Upper lobe of right lung (tissue), 1 donor: ENCODE measurements at places on chromosomes 16 and 17. TPM values are rescaled to one million over a fixed set of nuclear protein-coding genes. Genes with fewer than 3 reads are reported as not detected.

The ARL4D gene
- total RNA-seq: 18.5 TPM

The GPR142 gene
- total RNA-seq: not detected

The VAT1L gene
- 0.32 TPM for total RNA-seq

The CACNG3 gene
- total RNA-seq: not detected

The DNAI2 gene
- total RNA-seq: not detected

The IL32 gene
- 91.5 TPM for total RNA-seq

The SERPINF2 gene
- 21.6 TPM for total RNA-seq

The ABAT gene
- 9.8 TPM for total RNA-seq

The TBC1D3 gene
- total RNA-seq: not detected

The DLX3 gene
- 0.69 TPM for total RNA-seq

The TMIGD1 gene
- total RNA-seq: not detected

The WNT9B gene
- total RNA-seq: 2.0 TPM

The TMC7 gene
- 5.0 TPM for total RNA-seq

The TM4SF5 gene
- total RNA-seq: not detected

The PLLP gene
- total RNA-seq: 104 TPM

The WSCD1 gene
- total RNA-seq: 7.7 TPM

The RPRML gene
- 0.38 TPM for total RNA-seq

The PLA2G10 gene
- total RNA-seq: 6.6 TPM

The GPR179 gene
- total RNA-seq: 0.35 TPM

The HAGH gene
- total RNA-seq: 71.8 TPM

The PRSS33 gene
- total RNA-seq: not detected

The HBA1 gene
- total RNA-seq: 241 TPM

The ALDH3A2 gene
- 134 TPM for total RNA-seq

The DPEP1 gene
- total RNA-seq: 3.0 TPM

The MEFV gene
- total RNA-seq: 8.3 TPM
